ENCODE measurements at places on chromosomes 2 and 18.

GRCh38 chr2:173001664-173002604 is 73.7 kb upstream of the MAP3K20 start:
- no peak for DNase-seq

DNA sequence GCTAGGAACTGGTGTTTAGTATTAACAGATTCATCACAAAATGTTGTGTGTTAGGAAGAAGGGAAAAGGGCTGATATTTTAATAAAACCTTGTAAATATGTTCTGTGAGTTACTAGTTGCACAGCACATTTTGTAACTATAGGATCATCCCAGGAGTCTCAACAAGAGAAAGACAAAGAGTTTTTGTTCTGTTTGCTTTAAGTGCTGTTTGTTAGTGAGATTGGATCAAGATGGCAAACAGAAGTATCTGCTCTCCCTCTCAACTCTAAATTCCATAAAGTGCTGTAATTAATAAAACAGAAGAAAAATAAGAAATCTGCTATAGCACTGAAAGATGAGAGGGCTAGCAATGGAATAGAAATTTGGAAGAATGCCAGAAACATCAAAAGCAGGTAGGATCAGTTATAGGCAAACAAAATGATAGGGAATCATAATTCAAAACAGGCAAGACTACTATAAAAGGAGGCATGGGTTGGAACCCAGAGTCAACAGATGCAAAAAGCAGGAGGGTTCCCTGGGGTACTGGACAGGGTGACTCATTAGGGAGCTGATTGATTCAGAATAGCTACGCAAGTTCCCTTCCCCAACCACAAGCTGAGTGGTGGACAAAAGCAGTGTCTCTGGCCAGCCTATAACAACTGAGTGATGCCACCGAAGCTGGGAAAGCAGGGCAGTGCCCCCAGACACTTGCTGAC is 75.8 kb downstream of the DYNC1I2 start:
- DNase-seq = no peak

- no peak for DNase-seq
Observed at GRCh38 chr2:62217421-62217820, 21.5 kb downstream of the B3GNT2 start.

GRCh38 chr2:59307196-59307595 is 1066.1 kb upstream of the FANCL start:
- DNase-seq = no peak

DNA sequence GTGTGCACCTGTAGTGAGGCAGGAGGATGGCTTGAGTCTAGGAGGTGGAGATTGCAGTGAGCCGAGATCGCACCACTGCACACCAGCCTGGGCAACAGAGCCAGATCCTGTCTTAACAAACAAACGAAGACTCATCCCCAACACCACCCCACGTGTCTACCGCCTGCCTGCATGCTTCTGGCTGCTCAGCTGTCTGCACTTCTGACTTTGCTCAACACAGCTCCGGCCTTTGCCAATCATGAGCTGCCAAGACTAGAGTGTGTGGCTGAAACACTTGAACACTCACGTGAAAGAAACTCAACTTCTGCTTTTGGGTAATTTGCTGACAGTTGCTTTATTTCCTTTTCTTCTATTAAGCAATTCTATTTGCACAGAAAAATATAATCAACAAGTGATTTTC is 32.1 kb upstream of the SP3 start:
- DNase-seq = no peak

Data from stimulated activated CD4-positive, alpha-beta T cell treated with anti-CD3 and anti-CD28 coated beads, Interleukin-15, amount 100 ng/mL, for 1 hour (primary cell).